A172 (cell line): ENCODE measurements at places on chromosomes 16 and 17. TPM values are rescaled to one million over a fixed set of nuclear protein-coding genes. Genes with fewer than 3 reads are reported as not detected.

The PDIA2 gene
- total RNA-seq, result 0.29 and 0.41 TPM in 2 replicates

The PPP1R27 gene
- total RNA-seq, result not detected in 2 replicates

The HYDIN gene
- total RNA-seq, result 0.31 TPM in 1 of 2 replicates, not detected in the other

The TXNDC11 gene
- 33.8 and 35.9 TPM in 2 replicates for total RNA-seq

GRCh38 chr16:84806256-84806889, 13.4 kb upstream of the CRISPLD2 start:
- peak; percentile 91 for DNase-seq

DNA sequence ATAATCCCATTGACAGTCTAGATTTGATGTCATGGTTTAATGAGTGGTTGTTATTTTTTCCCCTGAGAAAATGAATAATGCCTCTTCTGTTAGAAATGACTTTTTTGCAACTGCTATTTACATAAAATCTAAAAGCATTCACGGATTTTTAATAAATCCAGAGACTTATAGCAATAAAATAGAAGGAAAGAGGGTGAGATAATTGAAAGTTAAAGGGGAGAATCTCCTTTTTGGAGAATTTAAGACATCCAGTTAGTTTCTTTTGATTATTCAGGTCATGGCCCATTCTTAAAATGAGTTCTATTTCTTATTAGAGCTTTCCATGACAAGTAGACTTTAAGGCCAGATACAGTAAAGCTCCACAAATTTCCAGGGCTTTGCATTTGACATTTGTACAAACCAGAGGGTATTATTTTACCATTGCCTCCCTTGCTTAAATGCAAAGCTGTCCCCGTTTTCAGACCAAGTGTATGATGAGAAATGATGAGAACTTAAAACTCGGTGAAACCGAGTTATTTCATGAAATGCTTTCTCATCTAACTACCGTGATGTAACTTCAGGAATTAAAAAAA, 789.0 kb upstream of the SOX9 start:
- no peak for DNase-seq

DNA sequence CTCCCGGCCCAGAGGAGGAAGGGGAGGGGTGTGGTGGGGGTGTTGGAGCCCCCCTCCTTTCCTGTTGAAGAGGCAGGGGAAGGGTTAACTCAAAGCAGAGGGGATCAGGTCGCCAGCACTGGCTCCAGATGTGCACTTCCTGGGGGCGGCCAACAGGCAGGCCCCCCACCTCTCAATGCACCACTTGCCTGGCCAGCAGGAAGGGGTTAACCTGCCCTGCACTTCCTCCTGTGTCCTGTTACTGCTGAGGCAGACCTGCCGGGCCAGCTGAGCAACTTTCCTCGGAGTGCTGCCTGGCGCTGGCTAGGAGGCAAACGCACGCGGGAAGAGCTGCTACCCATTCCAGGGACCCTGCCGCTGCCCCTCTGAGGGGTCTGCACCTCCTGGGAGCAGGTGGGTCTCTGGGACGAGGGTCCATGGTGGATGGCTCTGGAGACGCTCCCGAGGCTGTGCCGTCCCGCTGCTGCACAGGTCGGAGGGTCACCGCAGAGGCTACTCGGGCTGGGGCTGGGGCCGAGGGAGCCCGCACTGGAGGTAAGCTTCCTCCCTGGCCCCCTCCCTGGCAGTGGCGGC, at the start of gene EPN3:
Gene EPN3, plus strand, starts transcription at position 284 of the 573 bp plus-strand sequence. CDS start 3,822 bp downstream, outside the sequence.
- DNase-seq, result no peak

DNA sequence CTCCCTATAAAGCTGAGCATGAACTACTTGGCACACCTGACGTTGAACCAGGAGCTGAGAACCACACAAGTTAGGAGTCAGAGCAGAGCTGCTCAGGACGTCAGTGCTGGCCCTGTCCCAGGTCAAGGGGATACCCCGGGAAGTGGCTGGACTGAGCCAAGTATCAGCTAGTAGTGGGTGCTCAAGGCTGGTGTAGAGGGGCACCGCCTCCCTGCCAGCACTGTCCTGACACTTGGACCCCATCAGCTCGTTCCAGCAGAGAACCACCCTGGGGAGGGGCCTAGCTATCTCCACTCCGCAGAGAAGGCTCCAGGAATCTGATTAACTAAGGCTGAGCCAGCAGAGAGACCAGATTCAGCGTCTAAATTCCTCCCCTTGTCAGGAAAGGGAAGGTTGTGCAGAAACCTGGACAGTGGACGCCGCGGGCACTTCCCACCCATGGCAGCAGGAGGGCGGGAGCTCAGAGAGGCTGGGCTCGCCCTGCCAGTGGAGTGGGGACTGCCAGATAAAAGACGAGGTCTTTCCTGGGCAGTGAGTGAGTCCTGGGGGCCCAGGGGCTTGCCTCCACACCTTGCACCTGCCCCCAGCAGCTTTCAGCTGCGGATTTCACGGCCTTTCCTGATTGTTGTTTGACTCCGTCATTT, 21.0 kb downstream of the C16orf90 start:
- DNase-seq, result no peak

GRCh38 chr16:50678531-50678930, 2.6 kb downstream of the SNX20 start:
- no peak for DNase-seq

DNA sequence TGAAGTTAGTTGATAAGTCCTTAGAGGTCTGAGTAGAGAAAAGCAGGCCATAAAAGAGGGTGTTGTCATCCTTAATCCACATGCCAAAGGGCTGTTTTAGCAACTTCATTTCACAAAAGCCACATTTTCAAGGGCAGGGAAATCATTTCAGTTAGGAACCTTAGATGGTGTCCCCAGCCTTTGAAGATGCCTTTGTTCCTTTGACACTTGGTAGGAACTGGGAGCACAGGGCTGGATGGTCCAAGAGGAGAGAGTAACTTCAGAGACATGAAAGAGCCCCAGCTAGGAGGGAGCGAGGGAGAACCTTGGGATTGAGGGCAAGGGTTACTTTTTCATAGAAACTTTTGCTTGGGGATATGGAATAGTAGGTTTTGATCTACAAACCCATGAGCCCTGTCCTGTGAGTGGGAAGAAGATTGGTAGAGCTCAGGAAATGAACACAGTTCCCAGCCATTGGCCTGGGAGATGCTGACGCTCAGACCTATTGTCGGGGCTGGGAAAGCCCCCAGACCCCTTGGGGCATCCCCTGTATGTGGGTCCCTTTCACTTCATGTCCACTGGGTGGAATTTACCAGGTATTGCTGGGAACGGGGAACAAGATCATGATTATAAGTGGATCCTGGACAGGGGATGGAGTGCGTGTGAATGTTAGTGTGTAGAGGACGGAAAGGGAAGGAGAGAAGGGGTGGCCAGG, 18.9 kb downstream of the MSI2 start:
- DNase-seq, result no peak

DNA sequence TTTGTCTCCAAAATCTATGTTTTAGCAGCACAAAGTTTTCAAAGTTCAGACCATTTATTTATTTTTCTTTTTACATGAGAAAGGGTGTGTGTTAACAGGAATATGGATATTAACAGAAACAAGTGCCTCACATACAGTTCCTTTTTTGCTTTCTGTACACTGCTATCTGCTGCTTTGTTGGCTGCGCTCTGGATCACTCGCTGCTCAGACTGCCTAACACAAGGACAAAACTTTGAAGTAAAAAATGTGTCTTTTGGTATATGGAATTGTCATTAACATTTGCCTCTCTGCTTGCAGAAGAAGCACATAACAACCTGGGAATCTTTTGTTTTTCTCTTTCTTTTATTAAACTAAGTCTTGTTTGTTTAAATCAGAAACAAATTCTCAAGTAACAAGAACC, 262.8 kb downstream of the ZFHX3 start:
- DNase-seq, result no peak
